Glutamatergic neuron (in vitro differentiated cells): ENCODE measurements at places on chromosomes 6 and 20. TPM values are rescaled to one million over a fixed set of nuclear protein-coding genes. Genes with fewer than 3 reads are reported as not detected.

GRCh38 chr20:10438217-10438616 lies 3.1 kb downstream of the SLX4IP start:
- no peak for DNase-seq

DNA sequence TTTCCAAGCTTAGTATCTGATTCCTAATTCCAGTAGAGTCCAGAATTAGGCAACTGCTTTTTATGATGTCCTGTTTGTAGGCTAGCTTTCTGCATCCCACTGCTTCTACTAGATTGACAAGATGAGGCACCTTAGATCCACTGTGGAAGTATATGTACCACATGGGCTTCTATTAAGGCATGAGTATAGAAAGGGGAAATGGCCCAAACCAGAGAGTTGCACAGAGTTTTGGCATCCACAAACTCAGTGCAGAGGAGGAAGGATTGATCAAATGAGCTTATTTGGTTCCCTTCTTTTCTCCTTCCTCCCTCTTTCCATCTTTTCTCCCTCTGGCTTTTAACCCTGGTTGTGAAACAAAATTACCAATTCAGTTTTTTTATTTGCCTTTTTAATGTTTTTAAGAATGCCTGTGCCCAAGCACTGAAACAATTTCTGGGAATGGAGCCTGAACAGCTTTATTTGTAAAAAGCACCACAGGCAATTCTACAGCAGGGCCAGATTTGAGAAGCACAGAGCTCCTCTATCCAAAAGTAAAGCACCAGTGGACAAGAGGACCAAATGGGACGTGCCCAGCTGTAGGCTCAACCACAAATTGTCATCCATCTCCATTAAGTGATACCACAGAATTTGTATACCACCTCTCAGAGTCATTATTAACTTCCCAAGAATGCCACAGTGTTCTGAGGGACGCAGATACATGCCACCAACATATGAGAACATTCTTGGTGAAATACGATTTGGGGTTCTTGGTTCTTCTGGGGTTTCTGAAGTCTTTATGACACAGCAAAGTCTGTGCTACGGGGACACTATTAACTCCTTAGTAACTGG lies 969.1 kb downstream of the KIF16B start:
- no peak for DNase-seq

DNA sequence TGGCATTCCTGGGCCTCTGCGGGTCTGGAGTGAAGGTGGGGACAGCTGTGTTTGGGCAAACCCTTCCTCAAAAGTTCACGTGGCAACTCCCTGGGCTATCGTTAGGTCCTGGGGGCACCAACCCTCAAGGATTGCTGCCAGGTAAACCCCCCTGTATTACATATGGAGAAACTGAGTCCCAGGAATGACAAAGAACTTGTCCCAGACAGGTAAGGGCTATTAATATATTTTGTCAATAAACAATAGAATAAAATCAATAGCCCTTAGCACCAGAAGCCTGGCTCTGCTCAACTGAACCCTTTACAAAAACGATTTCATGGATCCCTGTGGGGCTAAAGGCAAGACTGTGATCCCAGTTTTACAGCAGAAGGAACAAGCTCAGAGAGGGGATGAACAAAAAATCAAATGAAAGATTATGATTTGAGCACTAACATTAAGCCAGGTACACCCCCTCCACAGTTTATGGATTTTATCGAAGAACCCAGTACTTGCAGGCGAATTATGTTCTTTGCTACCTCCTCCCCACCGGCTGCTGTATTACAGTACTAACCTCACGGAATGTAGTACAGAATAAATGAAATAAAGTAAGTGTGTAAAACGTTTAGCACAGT lies 2.7 kb downstream of the ID1 start:
- no peak for DNase-seq

The C6orf132 gene
- total RNA-seq = 0.25 TPM

GRCh38 chr6:63936399-63936798 lies 300.8 kb downstream of the PHF3 start:
- DNase-seq = no peak

The SNX21 gene
- total RNA-seq = 10.2 TPM

The DEFB124 gene
- not detected for total RNA-seq

DNA sequence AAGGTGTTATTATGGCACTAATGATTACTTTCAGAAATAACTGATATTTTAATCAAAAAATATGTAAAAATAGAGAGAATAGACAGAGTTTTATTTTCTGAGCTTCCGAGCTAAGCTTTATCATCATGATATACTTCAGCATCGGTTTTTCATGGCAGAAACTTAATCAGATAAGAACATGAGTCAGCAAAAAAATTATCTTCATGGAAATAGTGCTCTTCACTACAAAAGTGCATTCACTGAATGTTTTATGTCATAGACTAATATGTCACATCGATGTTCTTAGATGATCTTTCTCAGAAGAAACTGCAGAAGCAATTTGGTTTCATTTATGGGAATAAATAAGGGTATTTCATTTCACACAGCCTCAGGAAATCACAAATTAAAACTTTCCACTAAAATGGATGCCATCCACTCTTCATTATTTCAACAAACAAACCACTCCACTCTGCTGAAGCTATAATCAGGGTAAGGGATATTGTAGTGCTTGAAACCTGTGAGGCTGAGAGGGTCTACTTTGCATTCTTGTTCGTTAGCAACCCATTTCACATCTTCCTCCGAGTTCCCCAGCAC lies 10.2 kb upstream of the MAP3K7 start:
- DNase-seq = no peak

DNA sequence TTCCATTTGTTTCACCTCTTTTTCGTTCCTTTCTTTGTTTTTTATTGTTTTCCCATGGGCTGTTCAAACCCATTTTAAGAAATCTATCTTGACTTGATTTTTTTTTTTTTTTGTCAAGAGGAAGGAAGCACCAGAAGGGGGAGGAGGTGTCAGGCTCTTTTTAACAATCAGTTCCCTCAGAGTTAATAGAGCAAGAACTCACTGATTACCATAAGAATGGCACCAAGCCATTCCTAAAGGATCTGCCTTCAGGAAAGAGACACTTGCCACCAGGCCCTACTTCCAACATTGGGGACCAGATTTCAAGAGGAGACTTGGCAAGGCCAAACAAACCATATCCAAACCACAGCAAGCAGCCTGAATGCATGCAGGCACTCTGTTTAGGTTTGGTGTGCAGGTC lies 168.0 kb downstream of the OTOR start:
- DNase-seq = no peak

DNA sequence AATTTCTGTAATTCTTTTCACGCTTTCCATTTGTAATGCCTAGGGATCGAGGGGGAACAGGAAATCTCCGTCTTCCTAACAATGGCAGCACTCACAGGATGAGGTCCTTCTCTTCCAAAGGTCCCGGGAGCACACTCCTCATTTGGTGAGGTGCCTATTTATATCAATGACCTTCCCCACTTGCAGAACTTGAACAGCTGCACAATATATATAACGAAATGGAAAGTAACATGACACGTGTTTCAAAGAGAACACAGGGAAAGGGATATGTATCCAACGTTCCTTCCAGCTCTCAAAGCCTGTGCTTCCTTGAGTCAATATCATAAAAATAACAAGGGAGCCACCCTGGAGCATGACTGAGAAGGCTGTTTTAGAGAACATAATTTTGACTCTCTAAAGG lies 78.6 kb upstream of the RBM24 start:
- DNase-seq = no peak

- DNase-seq = no peak
These were observed 256.3 kb upstream of the TAB2 start for GRCh38 chr6:149060985-149061760.

- DNase-seq = no peak
These were observed 29.4 kb upstream of the CLIC5 start for GRCh38 chr6:46044881-46045617.

The CST2 gene
- total RNA-seq = not detected

The SPEF1 gene
- total RNA-seq = 0.22 TPM

GRCh38 chr20:4162766-4163165 lies 147.4 kb upstream of the RNF24 start:
- DNase-seq = no peak

- DNase-seq = peak; percentile 60
These were observed 43.3 kb upstream of the MRPS10 start for GRCh38 chr6:42260972-42261371.

DNA sequence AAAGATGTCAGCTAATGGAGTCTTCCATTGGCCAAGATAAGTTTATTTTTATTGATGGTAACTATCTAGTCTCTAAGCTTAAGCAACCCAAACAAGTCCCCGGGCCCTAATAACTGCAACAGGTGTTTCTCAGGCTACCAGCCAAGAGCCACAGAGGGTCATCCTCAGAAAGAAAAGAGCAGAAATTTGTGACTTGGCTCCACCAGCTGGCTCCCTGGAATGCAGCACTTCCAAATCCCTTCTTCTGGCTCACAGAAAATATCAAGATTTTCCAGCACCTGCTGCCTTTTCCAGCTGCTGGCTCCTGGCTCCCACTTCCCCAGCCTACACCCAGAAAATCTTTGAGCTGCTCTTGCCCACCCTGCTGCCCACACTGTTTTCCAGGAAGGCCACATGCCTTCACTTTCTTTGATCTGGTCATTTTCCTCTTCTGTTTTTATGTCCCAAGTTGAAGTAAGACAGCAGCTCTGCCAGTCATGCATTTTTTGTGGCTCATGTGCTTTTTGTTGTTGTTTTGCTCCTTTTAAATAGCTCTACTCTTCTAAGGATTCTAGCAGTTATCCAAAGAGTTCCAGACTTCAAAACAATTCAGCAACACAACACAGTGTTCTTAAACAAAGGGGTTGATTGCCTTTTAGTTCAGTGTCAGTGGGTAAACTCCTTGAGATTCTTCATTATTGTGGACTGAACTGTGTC lies 151.0 kb upstream of the SMLR1 start:
- DNase-seq = no peak

- DNase-seq = no peak
These were observed 129.1 kb upstream of the SALL4 start for GRCh38 chr20:51931371-51931781.

DNA sequence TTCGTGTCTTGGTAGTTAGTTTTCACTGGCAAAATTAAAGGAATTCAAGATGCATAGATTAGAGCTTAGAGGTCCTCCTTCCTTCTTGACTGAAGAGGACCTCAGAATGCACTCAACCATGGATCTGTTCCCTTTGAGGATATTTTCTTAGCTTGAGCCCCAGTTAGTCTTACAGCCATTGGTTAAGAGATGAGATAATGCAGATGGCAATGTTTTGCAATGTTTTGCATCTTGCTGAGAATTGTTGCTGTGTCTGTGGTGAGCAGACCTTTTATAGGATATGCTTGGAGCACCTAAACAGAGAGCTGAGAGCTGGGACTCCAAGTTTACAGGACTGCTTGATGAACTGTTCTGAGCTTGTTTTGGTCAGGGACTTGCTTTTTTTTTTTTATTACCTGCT lies 107.5 kb downstream of the TMEM170B start:
- no peak for DNase-seq

- no peak for DNase-seq
These were observed 1.2 kb upstream of the PNPLA1 start for GRCh38 chr6:36268478-36269275.

DNA sequence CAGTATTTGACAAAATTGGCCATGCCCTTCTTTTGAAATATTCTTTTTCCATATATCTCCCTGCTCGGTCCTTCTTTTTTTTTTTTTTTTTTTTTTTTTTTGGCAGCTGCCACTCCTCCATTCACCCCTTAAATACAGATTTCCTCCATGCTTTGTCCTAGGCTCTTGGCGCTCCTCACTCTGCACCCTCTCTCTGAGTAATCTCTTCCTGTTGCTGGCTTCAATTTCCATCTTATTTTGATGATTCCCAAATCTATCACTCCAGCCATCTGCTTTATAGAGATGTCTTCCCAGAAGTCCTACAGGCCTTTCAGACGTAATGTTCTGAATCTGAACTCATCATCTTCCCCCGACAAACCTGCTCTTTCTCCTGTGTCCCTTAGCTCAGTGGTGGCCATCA lies 12.8 kb upstream of the KLHL32 start:
- DNase-seq = no peak

- peak; percentile 53 for DNase-seq
These were observed 16.6 kb upstream of the CCDC167 start for GRCh38 chr6:37516076-37516919.

DNA sequence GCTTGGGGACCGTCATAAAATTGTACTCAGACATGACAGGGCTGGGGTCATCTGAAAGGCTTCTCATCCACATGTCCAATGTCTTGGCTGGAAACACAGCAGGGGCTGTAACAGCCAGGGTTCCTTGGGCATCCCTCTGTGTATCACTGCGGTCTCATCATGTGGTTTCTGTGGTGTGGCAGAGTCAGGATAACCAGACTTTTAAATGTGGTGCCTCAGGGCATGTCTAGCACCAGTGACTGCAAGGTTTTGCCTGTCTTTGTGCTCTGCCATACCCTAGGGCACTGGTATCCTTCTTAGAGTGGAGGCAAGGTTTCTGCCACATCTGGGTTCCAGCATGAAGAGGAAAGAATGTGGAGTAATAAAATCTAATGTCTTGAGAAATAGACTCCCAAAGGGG lies 124.2 kb downstream of the PLEKHG1 start:
- DNase-seq = no peak

The PTCRA gene
- total RNA-seq = not detected

The TCP11 gene
- not detected for total RNA-seq

The LTA gene
- total RNA-seq = not detected

DNA sequence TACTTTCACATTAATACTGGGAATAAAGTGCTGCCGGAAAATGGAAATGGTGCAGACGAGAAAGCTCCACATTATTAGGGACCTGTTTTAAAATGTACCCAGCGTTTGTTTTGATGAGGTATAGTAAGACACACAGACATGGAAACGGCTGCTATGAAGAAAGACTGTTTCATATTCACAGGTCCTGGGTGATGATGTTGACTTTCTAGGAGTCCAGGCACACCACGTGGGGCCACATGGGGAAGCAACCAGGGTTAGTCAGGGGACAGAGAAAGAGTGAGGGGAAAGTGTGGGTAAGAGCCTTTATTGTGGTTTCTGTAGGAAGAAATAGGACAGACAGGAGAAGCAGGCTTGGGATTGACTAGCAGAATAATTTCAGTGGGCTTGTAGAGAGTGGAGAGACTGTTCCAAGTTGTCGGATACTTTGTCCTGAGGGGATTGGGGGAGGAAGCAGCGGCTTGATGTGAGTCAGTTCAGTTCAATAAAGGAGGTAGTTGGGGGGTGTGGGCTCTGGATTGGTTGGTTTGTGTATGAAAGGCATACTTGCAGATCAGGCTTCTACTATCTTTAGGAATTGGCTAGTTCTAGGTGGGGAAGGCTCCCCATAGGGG lies 112.0 kb upstream of the MCHR2 start:
- DNase-seq = no peak

DNA sequence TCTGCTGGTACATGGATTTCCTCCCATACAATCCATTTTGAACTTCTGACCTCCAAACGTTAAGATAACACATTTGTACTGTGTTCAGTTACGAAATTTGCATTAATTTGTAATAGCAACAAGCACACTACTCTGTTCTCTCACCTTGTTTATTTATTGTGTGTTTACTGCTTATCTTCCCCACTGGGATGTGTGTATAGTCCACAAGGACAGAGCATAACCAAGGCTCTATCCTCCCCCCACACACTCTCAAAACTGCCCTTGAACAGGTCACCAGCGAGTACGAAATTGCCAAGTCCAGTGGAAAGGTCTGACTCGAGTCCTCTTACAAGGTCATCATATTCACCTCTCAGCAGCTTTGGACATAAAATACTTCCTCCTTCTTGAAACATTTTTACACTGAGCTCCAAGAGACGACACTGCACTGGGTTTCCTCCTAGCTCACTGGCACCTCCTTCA lies 18.6 kb downstream of the ADTRP start:
- no peak for DNase-seq

The SLC26A8 gene
- total RNA-seq = 0.29 TPM

GRCh38 chr20:31770243-31770642 lies 31.2 kb downstream of the TPX2 start:
- DNase-seq = no peak
